ENCODE measurements at places on chromosomes 12 and 14. TPM values are rescaled to one million over a fixed set of nuclear protein-coding genes. Genes with fewer than 3 reads are reported as not detected.

KRT78 gene
- not detected for total RNA-seq

PDE6H gene
- total RNA-seq, result not detected

STON2 gene
- total RNA-seq, result 13.6 TPM

HCAR1 gene
- total RNA-seq, result 2.2 TPM

TNFRSF1A gene
- total RNA-seq, result 316 TPM

CMA1 gene
- total RNA-seq, result not detected

NRIP2 gene
- not detected for total RNA-seq

KLHL33 gene
- under 0.01 TPM for total RNA-seq

GSC gene
- 3.5 TPM for total RNA-seq

KLRF1 gene
- total RNA-seq, result under 0.01 TPM

GPRC5A gene
- total RNA-seq, result 4.0 TPM

SMCO2 gene
- not detected for total RNA-seq

TULP3 gene
- 36.7 TPM for total RNA-seq

KLRC1 gene
- total RNA-seq, result not detected

KLRD1 gene
- under 0.01 TPM for total RNA-seq

PLA2G1B gene
- not detected for total RNA-seq

POTEM gene
- not detected for total RNA-seq
